ENCODE measurements at places on chromosomes 1 and 21.
A peak's percentile ranks its signal among the peaks of the same experiment; 100 is the strongest.

DNA sequence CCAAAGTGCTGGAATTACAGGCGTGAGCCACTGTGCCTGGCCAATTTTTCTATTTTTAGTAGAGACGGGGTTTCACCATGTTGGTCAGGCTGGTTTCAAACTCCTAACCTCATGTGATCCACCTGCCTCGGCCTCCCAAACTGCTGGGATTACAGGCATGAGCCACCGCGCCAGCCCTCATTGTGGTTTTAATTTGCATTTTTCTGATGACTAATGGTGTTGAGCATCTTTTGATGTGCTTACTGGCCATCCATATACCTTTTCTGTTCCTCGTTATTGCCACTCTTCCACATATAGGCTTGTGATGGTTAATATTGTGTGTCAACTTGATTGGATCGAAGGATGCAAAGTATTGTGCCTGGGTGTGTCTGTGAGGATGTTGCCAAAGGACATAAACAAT lies 17.4 kb upstream of the ENAH start:
- no peak for DNase-seq

- DNase-seq = peak; percentile 29
Measured at GRCh38 chr21:35400233-35400939, 351.3 kb upstream of the RUNX1 start.

- no peak for DNase-seq
Measured at GRCh38 chr1:107276247-107276646, 135.4 kb downstream of the NTNG1 start.

- no peak for DNase-seq
Measured at GRCh38 chr21:36509973-36510664, 30.2 kb upstream of the CLDN14 start.

GRCh38 chr1:90959352-90960206 lies 62.3 kb downstream of the ZNF644 start:
- DNase-seq = no peak

DNA sequence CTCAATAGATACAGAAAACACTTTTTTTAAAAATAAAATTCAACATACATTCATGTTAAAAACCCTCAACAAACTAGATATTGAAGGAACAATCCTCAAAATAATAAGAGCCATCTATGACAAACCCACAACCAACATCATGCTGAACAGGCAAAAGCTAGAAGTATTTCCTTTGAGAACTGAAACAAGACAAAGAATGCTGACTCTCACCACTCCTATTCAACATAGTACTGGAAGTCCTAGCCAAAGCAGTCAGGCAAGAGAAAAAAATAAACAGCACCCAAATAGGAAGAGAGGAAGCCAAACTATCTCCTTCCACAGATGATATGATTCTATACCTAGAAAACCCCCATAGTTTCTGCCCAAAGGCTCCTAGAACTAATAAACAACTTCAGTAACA lies 46.2 kb upstream of the IVNS1ABP start:
- no peak for DNase-seq

All from activated T-cell treated with anti-CD3 and anti-CD28 coated beads, Interleukin-2, amount 50 U/mL, for 72 hours (primary cell).